ENCODE measurements at places on chromosomes 1 and 21.

DNA sequence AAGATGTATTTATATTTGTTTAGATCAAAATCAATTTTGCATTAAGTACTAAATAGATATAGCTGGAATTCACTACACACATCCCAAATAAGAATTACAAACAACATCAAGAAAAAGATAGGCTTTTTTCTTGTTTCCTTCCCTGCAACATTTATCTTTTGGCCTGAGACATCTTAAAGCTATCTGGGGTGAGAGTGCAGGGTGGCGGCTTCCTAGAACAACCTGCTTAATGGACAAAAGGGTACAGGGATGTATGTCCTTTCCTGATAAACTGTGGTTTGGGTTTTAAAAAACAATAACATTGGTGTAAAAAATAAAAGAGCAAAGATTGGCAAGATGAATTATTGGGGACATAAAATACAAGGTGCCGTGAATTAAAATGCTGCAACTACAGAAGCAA, 54.4 kb downstream of the EPRS1 start:
- no peak for DNase-seq

GRCh38 chr1:90721210-90722194, 4.4 kb upstream of the BARHL2 start:
- peak; percentile 65 for DNase-seq

GRCh38 chr1:214511639-214511998, 39.8 kb downstream of the PTPN14 start:
- DNase-seq: no peak

GRCh38 chr1:175138579-175138978, 54.0 kb downstream of the KIAA0040 start:
- no peak for DNase-seq

- DNase-seq: no peak
These were observed 49.2 kb downstream of the COQ8A start for GRCh38 chr1:226989085-226989920.

DNA sequence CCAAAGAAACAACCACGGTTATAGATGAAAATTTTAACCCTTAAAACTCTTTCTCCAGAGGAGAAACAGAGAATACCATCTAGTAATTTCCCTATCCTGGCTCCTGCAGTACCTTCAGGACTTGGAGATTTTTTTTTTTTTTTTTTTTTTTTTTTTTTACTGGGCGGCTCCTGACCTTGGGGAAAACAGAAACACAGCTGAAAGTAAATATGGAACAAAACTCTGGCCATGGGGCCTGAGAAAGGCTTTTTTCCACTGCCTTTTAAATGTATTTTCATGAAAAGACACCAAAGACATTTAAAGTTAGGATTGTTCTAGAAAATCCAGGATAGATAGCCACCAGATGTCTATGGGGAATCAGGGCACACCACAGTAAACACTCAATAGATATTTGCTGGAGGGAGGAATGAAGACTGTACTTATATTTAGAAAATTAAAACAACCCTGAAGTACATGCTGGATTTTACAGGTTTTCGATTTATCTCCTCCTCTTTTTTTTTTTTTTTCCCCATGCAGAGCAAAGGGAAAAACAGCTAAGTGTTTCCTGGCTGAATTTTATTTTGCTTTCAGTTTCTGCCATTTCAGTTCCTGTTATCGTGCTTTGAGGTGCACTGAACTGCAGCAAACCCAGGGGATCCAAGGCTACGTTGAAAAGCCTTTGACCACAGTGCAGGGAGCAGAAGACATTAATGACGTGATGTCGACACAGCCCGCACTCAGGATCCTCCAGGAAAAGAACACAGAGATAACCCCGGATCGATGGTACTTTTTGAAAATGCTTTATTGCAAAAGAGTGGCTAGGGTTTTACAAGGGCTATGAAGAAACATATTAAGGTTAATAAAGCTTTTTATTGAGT, 35.7 kb upstream of the CNN3 start:
- peak; percentile 12 for DNase-seq
